Left hindlimb (tissue), 1 donor: ENCODE measurements at places on chromosomes 1 and 21.

DNA sequence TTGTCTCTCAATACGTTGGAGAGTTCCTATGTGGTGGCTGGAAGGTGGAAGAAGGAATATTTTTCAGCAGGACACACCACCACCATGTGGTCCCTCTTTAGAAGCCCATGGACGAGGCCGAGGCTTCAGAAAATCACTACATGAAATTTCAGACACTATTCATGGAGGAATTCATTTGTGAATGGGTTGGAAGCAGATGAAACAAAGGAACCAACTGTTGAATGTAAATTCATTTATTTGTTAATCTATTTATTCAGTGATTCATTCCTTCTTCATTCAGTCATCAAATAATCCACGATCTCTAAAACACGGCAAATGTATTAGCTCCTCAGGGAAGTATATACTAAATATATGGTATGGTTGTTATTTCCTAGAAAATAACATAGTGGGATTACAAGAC, 12.2 kb downstream of the SLC35F3 start:
- no peak for DNase-seq

- no peak for DNase-seq
Observed at GRCh38 chr1:98110674-98111073, 189.8 kb upstream of the DPYD start.

DNA sequence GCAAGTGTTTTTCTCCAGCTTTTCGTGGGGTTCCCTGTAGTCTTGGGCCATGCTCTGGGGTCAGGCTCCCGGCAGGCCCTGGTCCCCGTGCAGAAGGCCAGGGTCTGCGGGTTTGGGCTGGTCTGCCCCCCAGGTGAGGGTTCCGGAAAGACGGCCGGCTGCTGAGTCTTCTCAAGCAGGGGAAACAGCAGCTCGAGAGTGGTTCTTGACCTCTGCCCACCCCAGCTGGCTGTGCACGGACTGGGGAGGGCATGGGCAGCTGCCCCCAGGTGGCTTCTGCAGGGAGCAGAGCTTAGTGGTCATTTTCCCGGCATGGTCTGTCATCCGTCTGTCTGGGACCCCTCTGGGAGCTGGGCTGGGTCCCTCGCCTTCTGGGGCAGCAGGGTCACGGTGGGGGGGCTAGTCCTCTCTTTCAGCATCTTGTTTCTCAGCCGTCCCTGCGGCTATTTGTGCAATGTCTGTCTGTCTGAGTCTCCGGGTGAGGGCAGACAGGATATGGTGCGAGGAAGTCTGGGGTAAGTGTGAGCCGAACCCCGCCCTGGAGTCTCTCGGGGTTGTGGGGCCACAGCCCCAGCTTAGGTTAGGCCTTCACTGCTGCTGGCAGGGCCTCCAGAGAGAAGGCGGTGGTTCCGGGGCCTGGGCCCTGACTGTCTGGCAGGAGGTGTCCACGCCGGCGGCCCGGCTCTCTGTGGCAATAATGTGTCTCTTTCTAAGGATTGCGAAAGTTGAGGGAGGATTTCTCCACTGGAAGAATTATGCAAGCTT, 6.1 kb downstream of the SKI start:
- DNase-seq: peak; percentile 69

GRCh38 chr1:165424454-165425216, 20.3 kb downstream of the RXRG start:
- no peak for DNase-seq

- no peak for DNase-seq
Observed at GRCh38 chr1:198499588-198499987, 40.9 kb downstream of the ATP6V1G3 start.

GRCh38 chr1:174058624-174059023, 36.5 kb upstream of the RC3H1 start:
- DNase-seq: no peak

DNA sequence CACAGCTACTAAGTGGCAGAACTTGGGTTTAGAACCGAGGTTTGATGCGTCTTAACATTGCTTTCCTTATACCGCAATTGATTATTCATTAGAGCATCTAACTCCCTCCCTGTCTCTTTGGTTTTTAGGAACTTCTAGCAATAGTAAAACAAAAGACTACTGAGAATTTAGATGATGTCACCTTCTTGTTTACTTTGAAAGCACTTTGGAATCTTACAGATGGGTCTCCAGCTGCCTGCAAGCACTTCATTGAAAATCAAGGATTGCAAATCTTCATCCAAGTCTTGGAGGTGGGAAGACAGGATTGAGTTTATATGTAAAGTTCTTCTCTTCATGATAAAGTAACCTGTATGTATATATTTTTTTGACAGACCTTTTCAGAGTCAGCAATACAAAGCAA, 35.0 kb downstream of the ZYG11A start:
- DNase-seq: no peak

- DNase-seq: no peak
Observed at GRCh38 chr1:201038186-201038876, 14.8 kb upstream of the KIF21B start.

GRCh38 chr1:2807678-2808385, 6.3 kb upstream of the TTC34 start:
- DNase-seq: no peak

DNA sequence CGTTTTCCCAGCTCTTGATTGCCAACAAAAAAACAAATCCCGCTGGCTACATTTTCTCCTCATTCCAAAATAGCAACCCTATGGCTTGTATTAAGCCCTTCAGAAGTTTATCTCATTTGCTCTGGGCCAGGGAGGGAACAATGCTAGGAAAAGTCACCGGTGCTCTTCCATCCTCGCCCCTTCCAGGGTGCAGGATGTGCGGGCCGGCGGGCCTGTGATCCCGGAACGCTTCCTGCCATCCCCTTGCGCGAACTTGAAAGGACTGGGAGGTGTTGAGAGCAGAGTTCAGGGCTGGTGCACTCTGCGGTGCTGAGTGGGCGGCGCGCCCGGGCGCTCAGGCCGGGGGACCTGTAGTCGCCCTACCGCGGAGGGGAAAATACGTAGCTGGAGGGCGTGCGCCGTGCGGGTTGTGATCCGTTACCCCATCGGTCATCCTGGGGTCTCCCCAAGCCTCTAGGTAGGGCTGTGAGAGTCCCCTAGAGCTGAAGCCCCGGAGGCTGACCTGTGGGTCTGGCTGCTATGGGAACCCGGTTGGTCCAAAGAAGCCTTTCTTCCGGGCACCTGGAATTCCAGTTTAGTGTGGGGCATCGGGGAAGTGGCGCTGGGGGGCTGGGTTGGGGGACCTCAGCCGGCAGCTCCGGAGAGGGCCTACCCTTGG, 13.1 kb downstream of the NR5A2 start:
- no peak for DNase-seq

DNA sequence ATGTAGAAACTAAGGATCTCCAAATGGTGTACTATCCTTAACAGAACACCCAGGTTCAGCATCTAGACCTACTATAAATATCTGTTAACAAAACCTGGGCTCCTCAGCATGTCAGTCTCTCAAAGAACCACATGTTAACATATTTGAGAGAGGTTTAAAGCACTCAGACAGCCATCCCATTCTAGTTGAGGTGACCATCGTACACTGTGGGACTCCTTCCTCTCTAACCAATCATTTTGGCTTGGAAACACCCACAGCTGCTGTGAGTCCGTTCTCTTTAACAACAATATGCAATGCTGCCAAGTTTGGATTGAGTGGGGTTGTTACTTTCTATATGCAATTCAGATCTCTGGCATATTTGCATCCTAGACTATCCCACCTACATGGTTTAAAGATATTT, 105.8 kb downstream of the MRPL39 start:
- no peak for DNase-seq

DNA sequence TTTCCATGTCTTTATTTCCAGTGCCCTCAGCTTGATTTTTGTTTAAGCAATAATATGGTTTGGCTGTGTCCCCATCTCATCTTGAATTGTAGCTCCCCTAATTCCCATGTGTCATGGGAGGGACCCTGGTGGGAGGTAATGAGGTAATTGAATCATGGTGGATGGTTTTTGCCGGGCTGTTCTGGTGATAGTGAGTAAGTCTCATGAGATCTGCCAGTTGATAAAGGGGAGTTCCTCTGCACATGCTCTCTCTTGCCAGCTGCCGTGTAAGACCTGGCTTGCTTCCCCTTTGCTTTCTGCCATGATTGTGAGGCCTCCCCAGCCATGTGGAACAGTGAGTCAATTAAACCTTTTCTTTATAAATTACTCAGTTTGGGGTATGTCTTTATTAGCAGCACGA, 559.6 kb upstream of the ADAMTS5 start:
- DNase-seq: no peak

GRCh38 chr1:70360321-70360720, 5.8 kb upstream of the ANKRD13C start:
- DNase-seq: no peak

DNA sequence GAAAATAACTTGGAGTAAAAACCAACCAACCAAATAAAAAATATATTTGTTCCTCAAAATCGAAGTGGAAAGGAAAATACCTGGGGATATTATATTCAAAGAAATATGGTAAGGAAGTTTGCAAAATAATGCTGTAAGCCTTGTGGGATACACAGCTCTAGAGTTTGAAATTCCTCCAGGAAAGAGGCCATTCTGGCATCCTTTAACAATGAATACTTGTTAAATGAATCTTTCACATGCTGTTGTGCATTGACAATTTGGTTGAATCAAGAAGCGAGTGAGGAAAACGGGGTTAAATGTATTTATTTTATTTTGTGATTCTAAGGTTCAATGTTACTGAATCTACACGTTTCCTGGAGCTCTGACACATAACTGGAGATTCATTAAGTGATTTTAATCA, 30.5 kb upstream of the NTNG1 start:
- DNase-seq: no peak

DNA sequence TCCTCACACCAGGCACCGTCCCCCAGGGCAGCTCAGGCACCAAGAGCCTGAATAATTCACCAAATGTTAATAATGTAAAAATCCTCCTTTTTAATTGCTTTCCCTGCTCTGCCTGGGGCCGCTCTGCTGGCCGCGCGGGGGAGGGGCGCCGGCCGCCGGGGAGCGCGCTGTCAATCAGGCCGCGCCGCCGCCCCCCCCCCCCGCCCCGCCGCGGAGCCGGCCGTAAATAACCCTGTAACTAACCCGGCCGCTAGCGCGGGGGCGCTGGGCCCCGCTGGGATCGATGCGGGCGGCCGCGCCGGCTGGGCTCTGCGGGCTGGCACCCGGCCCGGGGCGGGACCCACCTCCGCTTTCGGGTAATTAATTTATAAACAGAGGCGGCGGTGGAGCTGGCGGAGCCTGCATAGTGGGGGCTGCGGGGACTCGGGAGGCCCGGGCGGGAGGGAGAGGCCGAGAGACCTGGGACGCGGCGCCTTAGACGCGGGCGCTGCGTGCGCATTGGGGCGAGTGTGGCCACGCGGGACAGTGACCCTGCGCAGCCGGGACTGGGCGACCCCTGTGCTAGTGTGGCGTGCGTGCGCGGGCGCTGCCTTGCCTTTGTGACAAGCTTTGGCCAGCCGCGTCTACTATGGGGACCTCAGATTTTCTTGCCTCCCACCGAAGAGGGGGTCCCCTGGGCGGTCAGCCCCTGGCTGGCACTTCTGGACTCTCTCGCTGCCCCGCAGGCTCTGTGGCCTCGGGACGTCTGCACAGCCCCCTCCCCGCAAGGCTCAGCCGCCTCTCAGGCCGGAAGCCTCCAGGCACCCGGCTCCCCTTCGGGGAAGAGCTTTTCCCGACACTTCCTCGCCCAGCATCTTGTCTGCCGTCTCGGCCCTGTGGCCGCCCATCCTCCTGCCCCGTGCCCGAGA, 16.6 kb downstream of the SAMD11 start:
- peak; percentile 89 for DNase-seq

DNA sequence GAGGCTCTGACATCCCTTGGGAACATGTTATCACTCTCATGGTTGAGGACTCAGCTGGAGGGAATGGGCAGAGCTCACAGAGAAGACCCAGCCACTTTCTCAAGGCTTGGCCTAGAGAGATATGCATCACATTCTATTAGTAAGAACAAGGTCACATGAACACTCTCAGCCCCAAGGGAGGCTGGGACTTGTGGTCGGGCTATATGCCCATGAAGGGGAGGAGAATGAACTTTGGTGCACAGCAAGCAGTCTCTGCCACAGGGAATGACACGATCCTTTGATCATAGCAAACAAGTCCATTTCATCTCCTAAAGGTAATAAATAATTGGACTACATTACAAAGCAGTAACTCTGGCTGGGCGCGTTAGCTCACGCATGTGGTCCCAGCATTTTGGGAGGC, 105.7 kb downstream of the SYF2 start:
- DNase-seq: no peak

- DNase-seq: no peak
Observed at GRCh38 chr1:115679141-115679611, 37.4 kb downstream of the VANGL1 start.

GRCh38 chr1:223706077-223706973, 6.0 kb upstream of the CAPN2 start:
- DNase-seq: peak; percentile 82

DNA sequence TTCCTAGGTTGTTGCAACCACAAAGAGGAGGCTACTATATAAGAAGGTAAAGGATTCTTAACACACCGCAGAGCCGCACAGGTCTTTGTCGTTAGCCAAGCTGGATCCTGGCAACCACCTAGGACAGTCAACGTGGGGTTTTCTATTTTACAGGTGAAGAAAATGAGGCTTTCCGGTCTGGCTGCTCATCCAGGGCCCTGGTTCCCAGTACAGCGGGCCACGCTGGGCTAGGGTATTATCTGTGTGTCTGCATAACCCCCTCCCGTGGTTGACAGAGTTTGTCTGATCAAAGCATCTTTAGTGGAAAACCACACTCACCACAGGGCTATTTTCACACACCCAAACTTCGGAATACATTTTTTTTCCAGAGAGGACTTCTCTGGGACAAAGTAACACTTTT, 39.0 kb upstream of the PDE9A start:
- no peak for DNase-seq
